Progenitor cell of endocrine pancreas (in vitro differentiated cells): ENCODE measurements at places on chromosomes 16 and 17.

- DNase-seq: no peak
Measured at GRCh38 chr17:15232517-15232915, 32.6 kb downstream of the PMP22 start.

GRCh38 chr16:87445486-87445885 is 47.3 kb downstream of the ZCCHC14 start:
- DNase-seq: no peak

- DNase-seq: no peak
Measured at GRCh38 chr17:4751932-4752331, 12.2 kb upstream of the CXCL16 start.

DNA sequence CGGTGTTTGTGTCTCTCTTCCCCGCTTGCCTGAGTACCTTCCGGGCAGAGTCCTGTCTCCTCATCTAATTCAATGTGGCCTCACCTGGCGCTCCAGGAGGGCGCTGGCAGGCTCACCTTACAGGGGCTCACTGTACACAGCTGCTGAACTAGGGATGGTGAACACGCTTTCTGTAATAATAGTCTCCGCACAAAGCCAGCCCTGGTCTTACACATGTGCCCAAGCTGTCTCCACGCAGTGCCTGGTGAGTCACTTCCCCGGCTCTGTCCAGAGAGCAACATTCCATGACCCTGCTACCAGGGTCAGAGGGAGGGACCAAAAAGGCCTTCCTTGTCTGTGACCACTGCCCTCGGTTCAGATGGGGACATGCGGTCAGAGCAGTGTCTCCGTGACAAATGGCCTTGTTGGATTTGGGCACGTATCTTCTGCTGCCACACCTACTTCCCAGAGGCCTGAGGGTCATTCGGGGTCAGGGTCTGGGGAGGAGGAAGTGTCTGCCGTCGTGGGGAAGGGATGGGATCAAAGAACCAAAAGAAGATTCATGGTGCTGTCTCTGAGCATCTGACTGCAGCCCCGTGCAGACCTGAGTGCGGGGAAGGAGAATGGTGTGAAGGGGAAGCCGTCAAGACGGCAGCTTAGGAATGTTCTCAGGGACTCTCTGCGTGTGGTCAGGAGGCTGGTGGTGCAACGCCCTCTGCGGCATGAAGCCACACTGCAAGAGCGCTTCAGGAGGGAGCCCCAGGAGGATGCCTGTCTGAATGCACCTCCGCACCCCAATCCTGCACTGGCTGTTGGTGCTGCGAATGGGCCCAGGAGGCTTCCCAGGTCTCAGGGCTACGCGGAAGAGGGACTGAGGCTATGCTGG is 68.8 kb downstream of the IL21R start:
- DNase-seq: no peak

DNA sequence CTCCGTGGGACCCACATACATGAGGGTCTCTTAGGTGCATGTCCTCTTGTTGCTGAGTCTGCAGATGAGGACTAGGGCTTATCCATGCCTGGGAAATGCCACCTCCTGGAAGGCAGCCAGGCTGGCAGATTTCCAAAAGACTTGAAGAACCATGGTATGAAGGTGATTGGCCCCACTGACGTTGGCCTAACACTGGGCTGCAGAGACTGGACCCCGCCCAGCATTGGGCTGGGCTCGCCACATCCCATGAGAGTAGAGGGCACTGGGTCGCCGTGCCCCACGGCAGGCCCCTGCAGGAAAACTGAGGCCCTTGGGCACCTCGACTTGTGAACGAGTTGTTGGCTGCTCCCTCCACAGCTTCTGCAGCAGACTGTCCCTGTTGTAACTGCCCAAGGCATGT is 38.2 kb upstream of the IL21R start:
- no peak for DNase-seq

- DNase-seq: no peak
Measured at GRCh38 chr16:67039260-67040020, 10.5 kb downstream of the CBFB start.

DNA sequence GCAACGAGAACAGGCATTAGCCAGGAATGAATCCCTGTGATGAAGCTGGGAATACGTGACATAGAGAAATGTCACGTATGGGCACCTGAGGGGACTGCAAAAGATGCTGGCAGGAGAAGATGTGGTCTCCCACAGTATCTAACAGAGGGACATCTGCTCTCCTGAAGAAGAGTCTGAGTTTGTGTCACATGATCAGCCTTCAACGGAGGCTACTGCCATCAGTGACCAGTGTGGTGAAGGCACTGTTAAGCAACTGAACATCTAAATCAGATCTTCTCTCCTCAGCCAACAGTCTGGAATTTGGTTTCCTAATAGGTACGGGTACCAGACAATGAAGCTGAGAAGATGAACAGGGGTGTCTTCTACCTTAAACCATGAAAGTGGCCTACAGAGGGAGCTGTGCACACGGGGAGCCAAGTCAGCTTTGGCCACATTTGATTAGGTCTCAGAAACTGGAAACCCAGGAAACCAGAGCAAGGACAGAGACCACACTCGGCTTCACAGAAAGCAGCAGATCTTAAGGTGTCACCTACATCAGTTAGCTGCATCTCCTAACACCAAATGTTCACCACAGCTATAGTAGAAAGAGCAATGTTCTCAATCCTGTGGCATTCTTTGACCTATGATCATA is 41.8 kb downstream of the BRD7 start:
- DNase-seq: no peak

GRCh38 chr17:50833510-50834428 is 1.6 kb upstream of the WFIKKN2 start:
- no peak for DNase-seq

- no peak for DNase-seq
Measured at GRCh38 chr16:5557966-5558365, 460.4 kb upstream of the EEF2KMT start.

GRCh38 chr16:87535457-87535854 is 42.6 kb upstream of the ZCCHC14 start:
- no peak for DNase-seq
